ENCODE measurements at places on chromosomes 2 and 18.

GRCh38 chr2:80293039-80293438 lies 11.5 kb downstream of the LRRTM1 start:
- DNase-seq = no peak

GRCh38 chr2:128347701-128348539 lies 29.3 kb upstream of the HS6ST1 start:
- peak; percentile 16 for DNase-seq

DNA sequence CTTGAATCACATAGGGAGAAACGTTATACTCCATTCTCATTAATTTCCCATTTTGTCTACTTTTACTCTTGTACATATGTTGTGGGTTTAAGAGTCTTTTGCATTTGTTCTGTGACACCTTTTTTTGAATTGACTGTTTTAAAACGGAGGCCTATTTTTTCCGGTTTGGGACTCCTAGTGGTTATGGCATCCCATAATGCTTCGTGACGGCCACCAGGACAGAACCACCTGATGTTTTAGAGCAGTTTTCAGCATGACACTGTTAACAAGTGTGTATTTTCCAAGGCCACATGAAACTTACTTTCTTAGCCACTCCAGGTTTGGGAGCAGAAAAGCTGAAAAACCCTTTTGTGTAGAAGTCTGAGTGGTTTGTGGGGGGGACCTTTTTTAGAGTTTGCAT lies 8.4 kb downstream of the SOX11 start:
- DNase-seq = no peak

- no peak for DNase-seq
These were observed 112.8 kb downstream of the CAPN13 start for GRCh38 chr2:30694286-30695055.

DNA sequence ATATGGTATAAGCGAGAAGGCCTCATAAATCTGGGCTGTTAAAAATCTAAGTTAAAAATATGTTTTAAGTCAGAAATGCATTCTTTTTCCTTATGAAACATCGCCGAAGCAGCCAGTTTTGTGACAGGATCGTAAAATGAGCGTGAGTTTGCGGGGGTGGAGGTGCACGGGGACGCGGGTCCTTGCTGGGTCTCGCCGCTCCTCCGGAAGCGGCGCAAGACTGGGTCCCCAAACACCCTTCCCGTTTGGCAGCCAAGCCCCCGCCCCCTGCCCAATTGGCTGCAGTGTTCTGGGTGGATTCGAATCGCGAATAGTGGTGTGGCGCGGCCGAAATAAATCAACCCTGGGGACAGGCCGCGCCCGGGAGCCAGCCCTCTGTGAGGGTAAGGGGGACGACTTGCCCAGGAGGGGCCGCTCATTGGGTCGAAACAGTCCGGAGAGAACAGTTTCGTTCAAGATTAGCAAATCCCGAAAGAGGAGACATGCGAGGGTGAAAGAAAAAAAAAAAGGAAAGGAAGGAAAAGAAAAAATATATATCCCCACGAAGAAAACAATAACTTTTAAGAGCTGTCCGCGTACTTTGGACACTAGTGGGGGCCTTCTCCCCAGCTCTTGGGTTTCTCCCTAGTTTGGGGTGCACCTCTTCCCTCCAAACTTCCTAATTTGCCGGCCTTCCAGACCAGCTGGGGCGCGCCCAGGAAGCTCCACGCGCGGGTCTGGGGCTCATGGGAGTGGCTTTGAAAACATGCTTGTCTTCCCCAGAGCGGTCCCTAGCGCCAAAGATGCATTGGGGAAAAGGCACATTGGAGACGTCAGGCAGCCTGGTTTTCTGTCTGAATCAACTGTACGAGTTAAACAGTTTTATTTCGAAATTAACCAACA lies 3.1 kb upstream of the GATA6 start:
- DNase-seq = no peak

DNA sequence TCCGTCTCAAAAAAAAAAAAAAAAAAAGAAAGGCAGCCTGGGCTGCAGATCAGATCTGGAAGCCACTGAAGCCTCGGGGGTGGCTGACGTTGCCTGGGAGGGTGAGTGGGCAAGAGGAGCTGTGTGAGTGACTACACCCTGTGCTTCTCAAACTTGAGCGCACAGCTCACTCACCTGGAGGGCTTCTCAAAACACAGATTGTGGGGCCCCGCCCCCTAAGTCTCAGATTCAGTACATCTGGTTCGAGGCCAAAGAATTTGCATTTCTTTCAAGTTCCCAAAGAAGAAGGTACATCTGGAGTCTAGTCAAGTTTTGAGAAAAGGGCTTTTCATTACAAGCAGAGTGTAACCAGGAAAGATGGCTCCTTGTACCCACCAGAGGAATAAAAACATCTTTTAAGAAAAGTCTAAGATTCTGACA lies 97.7 kb upstream of the CAB39 start:
- no peak for DNase-seq

GRCh38 chr18:28331551-28331950 lies 154.6 kb upstream of the CDH2 start:
- no peak for DNase-seq

Measured in NCI-H1092 treated with DMSO at 0.1 percent for 48 hours (cell line).